AG09319 (cell line): ENCODE measurements at places on chromosomes 2 and 18.

DNA sequence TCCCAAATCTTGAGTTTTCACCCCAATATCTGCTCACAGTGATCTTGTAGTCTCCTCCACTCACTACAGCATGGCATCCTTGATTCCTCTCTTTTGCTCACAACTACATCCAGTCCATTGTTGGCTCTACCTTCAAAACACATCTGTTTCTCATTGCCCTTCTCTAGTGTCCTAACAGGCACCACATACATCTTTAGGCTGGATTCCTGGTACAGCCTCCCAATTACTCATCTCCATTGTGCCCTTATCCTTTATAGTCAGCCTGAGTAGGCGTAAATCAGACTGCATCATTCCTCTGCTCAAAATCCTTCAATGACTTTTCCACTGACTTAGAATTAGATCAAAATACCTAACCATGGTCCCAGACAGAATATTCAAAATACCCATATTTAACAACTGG is 10.7 kb upstream of the TAF1B start:
- peak; percentile 35 for DNase-seq

DNA sequence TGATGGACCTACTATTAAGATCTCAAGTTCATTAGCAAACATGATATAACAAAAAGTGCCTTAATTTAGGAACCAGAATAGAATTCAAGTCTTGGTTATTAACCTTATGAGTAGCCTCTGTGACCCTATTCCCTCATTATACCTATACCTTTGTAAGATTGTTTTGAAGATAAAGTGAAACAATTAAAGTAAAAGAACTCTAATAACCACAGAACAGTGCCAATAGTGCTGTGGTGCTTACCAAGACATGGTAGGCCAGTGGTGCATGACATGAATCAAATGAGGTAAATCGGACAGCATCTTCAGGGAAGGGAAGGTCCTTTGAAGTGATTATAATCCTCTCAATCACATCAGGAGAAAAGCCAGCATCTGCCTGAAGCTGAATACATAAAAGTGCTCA is 36.4 kb downstream of the METTL4 start:
- DNase-seq, result no peak

DNA sequence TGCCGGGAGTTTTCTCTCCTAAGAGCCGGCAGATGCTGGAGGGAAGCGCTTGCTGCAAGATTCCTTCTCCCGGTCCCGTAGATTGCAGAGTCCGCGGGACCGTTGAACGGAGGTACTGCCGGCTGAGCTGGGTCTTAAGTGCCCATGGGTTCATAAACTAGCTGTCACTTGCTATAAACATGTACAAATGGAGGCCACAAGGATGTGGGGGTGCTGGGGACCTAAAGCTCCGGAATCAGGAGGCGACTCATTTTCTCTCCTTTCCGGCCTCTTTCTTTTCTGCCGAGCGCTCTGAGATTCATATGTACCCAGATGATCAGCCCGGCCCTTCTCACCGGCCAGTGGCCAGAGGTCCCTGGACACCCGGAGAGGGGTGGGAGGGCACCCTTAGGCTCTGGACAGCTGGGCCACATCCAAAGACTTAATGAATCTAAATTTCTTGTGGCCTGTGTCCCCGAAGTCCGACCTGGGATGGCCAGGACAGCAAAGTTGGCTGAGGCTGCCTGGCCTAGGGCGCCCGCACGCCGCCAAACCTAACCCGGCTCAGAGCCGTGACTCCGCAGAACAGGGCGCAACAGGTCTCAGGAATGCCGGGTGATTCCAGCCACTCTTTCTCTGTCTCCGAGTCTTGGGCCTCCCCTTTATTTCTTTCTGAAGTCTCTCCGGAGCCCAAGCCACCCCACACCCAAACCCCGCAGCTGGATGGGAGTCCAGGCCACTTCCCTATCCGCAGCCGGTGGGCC is 2.4 kb upstream of the PAX3 start:
- DNase-seq, result no peak

DNA sequence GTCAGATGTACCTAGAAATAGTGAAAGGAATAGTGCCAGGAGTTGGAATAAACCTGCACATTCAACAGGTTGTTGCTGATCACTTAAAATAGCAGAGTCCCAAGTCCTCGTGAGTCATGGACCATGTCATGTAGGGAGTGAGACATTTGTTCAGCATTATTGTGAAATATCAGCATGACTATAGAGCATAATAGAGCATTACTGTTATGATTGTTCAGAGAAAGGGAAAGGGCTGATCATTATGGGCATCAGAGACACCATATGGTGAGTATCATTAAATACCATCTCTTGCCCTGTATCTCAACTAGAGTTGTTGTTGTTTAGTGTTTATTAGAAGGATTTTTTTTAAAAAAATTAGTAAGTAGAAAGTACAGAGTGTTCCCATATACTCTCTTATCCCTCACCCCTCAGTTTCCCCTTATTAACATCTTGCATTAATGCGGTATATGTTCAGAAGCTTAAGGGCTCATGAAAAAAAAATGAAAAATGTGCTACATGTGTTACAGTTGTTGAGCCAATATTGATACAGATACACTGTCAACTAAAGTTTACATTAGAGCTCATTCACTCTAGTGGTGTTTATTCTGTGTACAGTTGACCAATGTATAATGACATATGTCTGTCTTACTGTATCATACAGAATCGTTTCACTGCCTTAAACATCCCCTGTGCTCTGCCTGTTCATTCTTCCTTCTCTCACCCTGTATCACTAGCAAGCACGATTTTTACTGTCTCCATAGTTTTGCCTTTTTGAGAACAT is 5.7 kb downstream of the ELAC1 start:
- DNase-seq, result no peak

DNA sequence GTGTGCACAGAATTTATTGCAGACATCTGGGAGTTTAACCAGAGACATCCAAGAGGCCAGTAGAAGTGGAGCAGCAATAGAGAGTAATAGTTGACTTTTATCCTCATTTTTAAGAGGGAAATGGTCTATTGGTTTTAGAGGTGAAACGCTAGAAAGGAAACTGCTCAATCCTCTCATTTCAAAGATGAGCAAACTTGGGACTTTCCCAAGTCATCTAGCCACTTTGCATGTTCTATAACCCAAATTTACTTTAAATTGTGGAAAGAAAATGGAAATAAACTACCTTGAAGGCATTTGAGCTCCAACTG is 601.7 kb downstream of the ARHGAP15 start:
- no peak for DNase-seq

GRCh38 chr2:144666032-144666431 is 146.1 kb upstream of the ZEB2 start:
- DNase-seq, result no peak

DNA sequence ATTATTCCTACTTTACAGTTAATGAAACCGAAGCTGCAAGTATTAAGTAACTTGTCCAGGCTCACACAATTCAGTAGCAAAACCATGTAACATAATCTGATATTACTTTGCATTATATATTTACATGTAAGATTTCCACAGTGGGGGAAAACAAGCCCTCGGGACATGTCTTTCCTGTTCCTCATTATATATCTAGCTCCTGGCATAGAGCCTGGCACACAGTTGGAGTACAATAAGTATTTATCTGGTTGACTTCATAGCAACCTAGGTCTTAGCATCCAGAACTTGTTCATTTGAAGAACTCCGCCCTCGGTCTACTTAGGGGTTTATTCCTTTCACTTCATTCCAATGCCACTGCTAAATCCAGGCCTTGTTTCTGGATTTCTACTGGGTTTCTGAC is 1.6 kb upstream of the RBM45 start:
- no peak for DNase-seq
